H1 (cell line): ENCODE measurements at places on chromosomes 3 and 15. TPM values are rescaled to one million over a fixed set of nuclear protein-coding genes. Genes with fewer than 3 reads are reported as not detected.

AADACL2 gene
- total RNA-seq = not detected in 2 replicates

DNA sequence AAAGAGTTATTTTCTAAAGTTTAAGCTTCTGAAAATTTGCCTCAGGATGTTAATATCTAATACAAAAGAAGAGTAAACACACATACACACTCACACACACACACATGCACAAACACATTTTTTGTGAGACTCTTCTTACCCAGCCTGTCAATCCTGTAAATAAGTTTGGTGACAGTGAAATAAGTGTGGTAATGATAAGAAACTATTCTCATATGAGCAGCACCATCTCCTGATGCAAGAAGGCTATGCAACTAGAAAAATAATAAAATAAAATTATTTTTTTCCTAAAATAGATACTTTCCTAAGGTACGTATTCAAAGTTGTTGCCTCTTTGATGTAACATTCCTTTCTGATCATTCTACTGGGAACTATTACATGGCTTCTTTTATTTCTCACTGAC lies 155.1 kb downstream of the MECOM start:
- DNase-seq = no peak
- H3K27ac ChIP-seq = no peak overlapping the region
- no peaks in the 10 kb centered on the region for H3K36me3 ChIP-seq
- H3K27me3 ChIP-seq = no peaks in the 10 kb centered on the region
- no peaks in the 10 kb centered on the region for H3K4me1 ChIP-seq

TTLL13 gene
- total RNA-seq = 0.19 TPM in 1 of 2 replicates, not detected in the other

GRCh38 chr15:89068325-89068784 lies 19.9 kb upstream of the ABHD2 start:
- DNase-seq = no peak
- H3K27ac ChIP-seq = no peak overlapping the region
- no peaks in the 10 kb centered on the region for H3K27me3 ChIP-seq
- no peaks in the 10 kb centered on the region for H3K4me1 ChIP-seq
- H3K36me3 ChIP-seq = no peaks in the 10 kb centered on the region

DNA sequence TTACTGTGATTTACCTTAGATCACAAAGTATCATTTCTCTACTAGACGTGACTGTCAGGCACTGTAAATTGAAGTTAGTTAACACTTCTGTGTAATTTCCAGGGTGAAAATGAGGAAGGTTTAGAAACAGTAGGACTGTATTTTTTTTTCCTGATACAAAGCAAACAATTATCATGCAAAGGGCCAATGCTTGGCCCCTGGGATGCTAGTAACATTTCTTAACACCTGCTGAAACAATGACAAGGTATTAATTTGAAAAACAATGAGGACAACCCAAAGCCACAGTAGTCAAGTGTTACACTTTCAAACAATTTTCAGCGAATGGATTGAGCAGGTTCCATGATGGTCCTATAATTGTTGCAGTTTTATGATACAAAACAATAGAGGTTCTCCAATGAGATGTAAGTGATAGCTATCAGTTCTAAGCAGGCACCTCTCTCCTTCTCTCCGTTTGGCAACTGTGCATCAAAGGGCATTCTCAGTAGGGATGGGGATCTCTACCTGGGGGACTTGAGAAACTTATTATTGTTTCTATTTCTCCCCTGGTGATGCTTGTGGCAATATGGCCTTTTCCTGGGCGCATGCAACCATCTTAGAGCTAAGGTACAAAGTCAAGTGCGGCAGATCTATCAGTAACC lies 65.9 kb upstream of the FEZF2 start:
- H3K27me3 ChIP-seq = peaks cover 3% of the 10 kb centered on the region; the same call in 1 of the 2 replicates
- DNase-seq = no peak
- H3K27ac ChIP-seq = no peak overlapping the region
- peaks cover 16% of the 10 kb centered on the region for H3K4me1 ChIP-seq

EFL1 gene
- 31.5 and 32.8 TPM in 2 replicates for total RNA-seq

GRCh38 chr15:67807141-67807540 lies 18.2 kb upstream of the SKOR1 start:
- peaks cover 22% of the 10 kb centered on the region for H3K4me1 ChIP-seq
- H3K4me3 ChIP-seq = no peak overlapping the region
- H3K27me3 ChIP-seq = no peaks in the 10 kb centered on the region
- DNase-seq = no peak
- H3K36me3 ChIP-seq = no peaks in the 10 kb centered on the region

- H3K27me3 ChIP-seq = no peaks in the 10 kb centered on the region
- peak; percentile 81 for DNase-seq
- H3K27ac ChIP-seq = peak within 1 kb of the TSS; percentile 77
Measured at GRCh38 chr3:44584646-44585501, at the start of gene ZNF660. Gene ZNF660, plus strand, starts transcription at chr3:44584964. Its CDS starts 9,230 bp downstream, at chr3:44594194.

ROPN1B gene
- total RNA-seq = 0.36 TPM in 1 of 2 replicates, not detected in the other

DNA sequence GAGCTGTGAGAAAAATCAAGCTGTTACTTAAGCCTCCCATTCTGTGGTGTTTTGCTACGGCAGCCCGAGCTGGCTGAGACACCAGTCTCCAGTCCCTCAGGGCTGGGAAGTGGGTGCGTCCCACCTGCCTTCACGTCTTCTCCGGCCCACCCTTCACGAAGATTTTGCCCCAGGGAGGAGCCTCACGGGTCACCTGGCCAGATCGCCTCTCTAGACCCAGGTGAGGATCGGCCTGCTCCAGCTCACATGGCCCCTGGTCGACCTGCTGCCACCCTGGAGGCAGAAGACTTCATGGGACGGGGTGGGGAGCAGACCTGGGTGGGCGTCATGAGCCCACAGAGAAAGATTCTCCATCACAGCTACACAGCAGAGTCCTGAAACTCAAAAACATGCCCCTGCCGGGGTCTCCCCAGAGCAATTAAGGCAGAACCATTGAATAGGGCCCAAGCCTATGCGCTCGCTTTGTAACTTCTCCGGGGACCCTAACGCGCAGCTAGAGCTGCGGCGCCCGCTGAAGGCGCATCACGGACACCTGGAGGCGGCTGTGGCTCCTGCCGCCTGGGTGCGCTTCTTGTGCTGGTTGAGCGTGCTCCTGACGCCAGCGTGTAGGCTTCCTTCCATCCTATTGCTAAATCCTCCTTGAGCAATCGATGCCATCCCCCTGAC lies 92.6 kb upstream of the ALDH1A3 start:
- no peak overlapping the region for H3K27ac ChIP-seq
- no peaks in the 10 kb centered on the region for H3K4me1 ChIP-seq
- H3K4me3 ChIP-seq = no peak overlapping the region
- DNase-seq = peak; percentile 38
- H3K36me3 ChIP-seq = no peaks in the 10 kb centered on the region
- no peaks in the 10 kb centered on the region for H3K27me3 ChIP-seq

DNA sequence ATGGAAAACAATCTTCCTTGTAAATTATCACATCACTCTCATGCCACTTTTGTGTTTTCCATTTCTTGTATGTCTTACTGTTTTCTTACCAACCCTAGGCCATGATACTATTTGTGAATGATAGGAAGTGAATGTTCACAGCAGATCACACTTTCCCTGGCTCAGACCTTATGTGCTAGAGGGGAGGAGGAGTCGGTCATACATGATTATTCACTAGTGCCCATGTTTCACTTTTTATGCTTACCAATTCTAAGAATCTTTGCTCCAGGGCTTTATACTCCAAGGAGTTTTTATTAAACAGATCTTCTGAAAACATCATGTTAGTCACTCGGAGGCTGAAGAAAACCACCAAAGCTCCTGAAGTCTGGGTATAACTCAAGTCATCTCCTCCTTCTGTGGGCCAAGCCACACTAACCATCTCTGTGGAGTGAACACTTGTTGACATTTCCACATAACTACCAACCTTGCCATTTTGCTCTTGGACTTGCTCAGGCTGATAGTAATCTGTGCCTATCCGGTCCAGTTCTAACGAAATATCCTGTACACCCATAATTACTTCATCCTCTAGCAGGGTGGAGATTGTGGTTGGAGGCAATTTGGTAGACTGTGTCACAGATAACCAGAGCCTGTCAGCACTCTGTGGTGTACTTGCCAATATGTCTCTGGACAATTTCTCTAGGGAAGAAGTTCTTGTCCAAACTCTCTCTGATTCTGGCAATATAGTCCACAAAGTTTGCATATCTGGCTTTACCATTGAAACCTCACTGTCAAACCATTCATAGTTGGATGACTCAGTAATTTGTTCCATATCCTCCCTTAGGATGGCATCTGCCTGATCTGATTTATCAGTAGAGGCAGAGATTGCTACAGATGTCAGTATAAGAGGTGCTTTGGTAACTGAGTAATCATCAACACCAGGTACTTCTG lies 76.8 kb downstream of the IMPG2 start:
- no peaks in the 10 kb centered on the region for H3K27me3 ChIP-seq
- no peak for DNase-seq
- no peak overlapping the region for H3K4me3 ChIP-seq
- no peaks in the 10 kb centered on the region for H3K36me3 ChIP-seq

DNA sequence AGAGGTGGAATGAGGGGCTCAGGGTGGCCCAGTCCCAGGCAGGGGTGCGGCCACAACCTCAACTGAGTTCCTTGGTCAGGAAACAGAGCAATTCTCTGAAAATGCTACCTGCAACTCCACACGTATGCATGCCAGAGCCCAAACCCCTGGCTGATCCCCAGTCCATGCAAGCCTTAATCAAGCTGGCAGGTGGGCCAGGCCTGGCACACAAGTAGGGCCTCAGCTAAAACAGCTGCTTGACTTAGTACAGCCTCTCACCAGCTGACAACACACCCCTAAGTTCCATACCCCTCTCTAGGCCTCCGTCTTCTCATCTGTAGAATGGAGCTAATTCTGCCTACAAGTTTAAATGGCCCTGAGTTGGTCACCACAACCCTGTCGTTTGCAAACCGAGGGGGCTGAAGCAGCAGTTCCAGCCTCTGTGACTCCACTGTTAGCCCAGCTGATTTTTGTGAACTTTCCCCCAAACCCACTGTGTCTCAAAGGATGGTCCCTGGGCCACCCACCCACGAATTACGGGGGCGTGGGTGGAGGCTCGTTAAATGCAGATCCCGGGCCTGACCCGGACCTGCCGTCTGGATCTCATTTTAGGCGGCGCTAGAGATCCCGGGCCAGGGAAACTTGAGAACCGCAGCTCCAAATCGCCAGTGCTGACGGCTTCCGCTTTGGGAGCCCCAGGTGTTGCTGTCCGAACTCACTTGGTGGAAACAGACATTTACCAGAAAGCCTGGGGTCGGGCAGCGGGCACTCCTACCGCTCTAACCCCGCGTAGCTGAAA lies 927 bp downstream of the CHDH start:
- H3K27me3 ChIP-seq = peaks cover 9% of the 10 kb centered on the region
- peaks cover 30% of the 10 kb centered on the region for H3K4me1 ChIP-seq
- H3K27ac ChIP-seq = 0 out of 2 replicates have a peak overlapping the region, but pooled peaks have one; percentile 0
- no peaks in the 10 kb centered on the region for H3K36me3 ChIP-seq
- DNase-seq = peak; percentile 46

ZNF770 gene
- total RNA-seq = 121 and 143 TPM in 2 replicates

DNA sequence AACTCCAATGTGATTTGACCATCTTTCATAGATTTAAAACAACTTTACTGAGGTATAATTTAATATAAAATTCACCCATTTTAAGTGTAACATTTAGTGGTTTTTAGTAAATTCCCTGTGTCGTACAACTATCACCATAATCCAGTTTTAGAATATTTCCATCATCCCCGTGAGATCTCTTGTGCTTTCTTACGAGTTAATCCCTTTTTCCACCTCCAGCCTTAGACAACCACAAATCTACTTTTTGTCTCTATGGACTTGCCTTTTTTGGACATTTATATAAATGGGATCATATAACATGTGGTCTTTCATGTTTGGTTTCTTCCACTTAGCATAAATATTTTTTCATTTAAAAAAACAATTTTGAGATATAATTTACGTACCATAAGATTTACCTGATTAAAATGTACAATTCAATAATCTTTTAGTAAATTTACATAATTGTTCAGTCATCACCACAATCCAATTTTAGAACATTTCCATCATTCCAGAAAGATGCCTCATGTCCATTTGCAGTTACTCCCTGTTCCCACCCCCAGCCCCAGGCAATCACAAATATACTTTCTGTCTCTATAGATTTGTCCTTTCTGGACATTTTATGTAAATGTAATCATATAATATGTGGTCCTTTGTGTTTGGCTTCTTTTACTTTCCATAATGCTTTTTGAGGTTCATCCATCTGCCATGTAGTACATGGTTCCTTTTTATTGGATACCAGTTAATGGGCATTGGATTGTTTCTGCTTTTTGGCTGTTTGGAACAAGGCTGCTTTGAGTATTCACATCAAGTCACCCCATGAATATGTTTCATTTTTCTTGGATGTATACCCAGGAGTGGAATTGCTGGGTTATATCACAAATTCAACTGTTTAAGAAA lies 3.1 kb downstream of the OXSR1 start:
- no peak for DNase-seq
- no peak overlapping the region for H3K27ac ChIP-seq
- no peaks in the 10 kb centered on the region for H3K36me3 ChIP-seq

GOLGA8S gene
- total RNA-seq = 0.11 and 0.17 TPM in 2 replicates

ALPK3 gene
- total RNA-seq = 16.0 and 19.2 TPM in 2 replicates

- DNase-seq = no peak
- no peaks in the 10 kb centered on the region for H3K36me3 ChIP-seq
- H3K4me1 ChIP-seq = no peaks in the 10 kb centered on the region
- no peak overlapping the region for H3K27ac ChIP-seq
Measured at GRCh38 chr3:89179355-89180001, 72.1 kb downstream of the EPHA3 start.

DNA sequence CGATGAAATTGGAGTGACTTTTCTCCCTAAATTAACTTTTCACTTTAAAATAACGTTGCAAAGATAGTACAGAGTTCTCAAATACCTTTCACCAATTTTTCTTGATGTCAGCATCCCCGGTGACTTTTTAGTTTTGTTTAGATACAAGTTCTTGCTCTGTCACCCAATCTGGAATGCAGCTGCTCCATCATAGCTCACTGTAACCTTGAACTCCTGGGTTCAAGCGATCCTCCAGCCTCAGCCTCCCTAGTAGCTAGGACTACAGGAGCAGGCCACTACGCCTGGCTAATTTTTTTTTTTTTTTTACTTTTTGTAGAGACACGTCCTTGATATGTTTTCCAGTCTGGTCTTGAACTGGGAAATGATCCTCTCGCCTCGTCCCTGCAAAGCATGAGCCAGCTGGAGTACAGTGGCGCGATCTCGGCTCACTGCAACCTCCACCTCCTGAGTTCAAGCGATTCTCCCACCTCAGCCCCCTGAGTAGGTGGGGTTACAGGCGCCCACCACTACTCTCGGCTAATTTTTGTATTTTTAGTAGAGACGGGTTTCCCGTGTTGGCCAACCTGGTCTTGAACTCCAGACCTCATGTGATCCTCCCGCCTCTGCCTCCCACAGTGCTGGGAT lies 747 bp downstream of the NSUN3 start:
- H3K27me3 ChIP-seq = no peaks in the 10 kb centered on the region
- H3K36me3 ChIP-seq = no peaks in the 10 kb centered on the region
- no peak for DNase-seq
- peak overlapping the region; percentile 82 for H3K4me3 ChIP-seq
- H3K4me1 ChIP-seq = no peaks in the 10 kb centered on the region

GRCh38 chr15:79028411-79028964 lies 62.1 kb downstream of the RASGRF1 start:
- no peak overlapping the region for H3K4me3 ChIP-seq
- no peaks in the 10 kb centered on the region for H3K27me3 ChIP-seq
- H3K27ac ChIP-seq = no peak overlapping the region
- no peaks in the 10 kb centered on the region for H3K4me1 ChIP-seq
